M059J (cell line): ENCODE measurements at places on chromosomes 4 and X. TPM values are rescaled to one million over a fixed set of nuclear protein-coding genes. Genes with fewer than 3 reads are reported as not detected.
A peak's percentile ranks its signal among the peaks of the same experiment; 100 is the strongest.

DCLK2 gene
- 14.8 and 18.2 TPM in 2 replicates for total RNA-seq

GRCh38 chr4:54004463-54004862 lies 59.9 kb downstream of the CHIC2 start:
- no peak for DNase-seq

ADH1A gene
- not detected in 2 replicates for total RNA-seq

DNA sequence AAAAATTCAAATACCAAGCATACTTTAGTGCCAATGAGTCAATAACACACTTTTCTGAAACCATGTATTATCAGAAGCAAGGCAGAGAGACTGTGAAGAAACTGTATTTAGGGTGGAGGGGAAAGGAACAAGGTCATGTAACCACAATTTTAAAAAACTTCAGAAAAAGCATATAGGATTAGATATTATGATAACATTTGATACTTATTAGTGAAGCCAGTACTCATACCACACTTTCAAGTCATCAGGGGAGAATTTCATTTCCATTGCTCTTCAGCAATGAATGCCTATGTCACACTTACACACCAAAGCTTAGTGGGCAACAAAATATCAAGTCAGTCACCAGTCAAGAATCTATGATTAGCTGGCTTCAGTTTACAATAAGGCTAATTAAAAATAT lies 602.2 kb downstream of the IL15 start:
- peak; percentile 7 for DNase-seq

- no peak for DNase-seq
Measured at GRCh38 chr4:80967346-80967745, 63.2 kb upstream of the BMP3 start.

DNA sequence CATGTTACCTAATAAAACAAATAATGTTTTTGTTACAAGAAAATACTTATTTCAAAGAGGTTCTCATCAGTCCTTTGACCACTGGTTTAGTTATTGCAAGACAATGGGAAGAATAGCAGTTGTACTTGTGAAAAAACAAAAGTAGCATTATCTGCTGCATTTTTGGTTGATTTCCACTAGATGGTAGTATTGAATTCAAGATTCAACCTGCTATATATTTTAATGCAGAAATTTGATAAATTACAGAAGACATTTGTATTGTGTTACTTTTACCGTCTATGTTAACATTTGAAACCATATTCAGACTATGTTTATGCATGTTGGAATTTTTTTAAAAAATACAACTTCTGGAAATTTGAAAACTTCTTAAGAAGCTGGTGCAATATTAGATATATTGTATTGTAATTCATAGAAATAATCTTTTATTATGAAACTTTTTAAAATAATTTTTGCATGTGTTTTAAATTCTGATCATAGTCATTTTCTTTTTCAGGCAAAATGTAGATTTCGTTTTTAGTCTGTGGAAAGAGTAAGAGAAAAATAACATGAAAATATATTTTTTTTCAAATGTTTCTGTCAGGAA lies 56.4 kb downstream of the SPCS3 start:
- peak; percentile 15 for DNase-seq

- no peak for DNase-seq
Measured at GRCh38 chr4:123747016-123747415, 350.4 kb downstream of the SPRY1 start.

- no peak for DNase-seq
Measured at GRCh38 chr4:1291091-1291490, 1.4 kb downstream of the MAEA start.

DNA sequence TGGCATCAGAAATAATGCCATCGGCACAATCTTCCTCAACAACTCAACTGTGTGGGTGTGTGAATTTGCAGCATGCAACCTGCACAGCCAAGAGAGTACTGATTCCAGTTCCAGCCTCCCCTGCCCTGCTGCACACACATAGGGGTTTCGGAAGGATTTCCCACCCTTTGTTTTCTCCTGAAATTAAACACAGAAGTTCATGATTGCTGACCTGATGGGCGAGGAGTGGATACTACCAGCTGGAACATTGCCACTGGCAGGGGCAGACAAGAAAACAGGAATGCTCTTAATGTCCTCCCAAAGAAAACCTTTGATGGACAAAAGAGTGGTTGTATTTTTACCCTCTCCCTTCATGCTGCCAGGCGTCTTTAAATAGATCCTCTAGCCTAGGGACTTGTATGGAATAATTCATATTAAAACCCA lies 4.8 kb downstream of the NDP start:
- no peak for DNase-seq

GRCh38 chrX:36868592-36868991 lies 139.6 kb upstream of the FAM47C start:
- no peak for DNase-seq

TEX13D gene
- total RNA-seq, result not detected in 2 replicates

DNA sequence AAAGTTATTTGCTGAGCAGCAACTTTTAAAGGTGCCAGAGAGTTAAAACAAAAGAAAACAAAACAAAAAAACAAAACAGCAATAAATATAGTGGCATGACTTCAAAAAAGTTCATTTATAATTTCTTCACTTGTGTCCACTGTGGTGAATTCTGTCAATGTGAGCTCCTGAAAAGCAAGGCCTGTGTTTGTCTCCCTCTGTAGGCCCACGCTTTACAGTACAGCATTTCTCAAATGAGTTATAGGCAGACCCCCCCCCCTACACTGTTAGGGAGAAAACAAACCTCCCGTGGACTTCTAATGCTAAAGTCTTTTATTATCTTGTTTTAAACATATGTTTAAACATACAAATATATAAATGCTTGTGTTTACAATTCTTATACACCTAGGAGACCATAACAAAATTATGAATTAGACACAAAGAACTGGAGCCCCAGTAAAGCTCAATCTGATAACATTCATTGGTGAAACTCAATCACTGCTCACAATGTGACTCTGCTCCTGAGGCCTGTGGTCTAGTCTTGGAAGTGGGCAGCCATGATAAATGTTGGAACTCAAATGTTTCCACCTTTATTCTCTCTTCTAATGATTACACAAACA lies 47.0 kb upstream of the SCOC start:
- DNase-seq, result peak; percentile 53

DNA sequence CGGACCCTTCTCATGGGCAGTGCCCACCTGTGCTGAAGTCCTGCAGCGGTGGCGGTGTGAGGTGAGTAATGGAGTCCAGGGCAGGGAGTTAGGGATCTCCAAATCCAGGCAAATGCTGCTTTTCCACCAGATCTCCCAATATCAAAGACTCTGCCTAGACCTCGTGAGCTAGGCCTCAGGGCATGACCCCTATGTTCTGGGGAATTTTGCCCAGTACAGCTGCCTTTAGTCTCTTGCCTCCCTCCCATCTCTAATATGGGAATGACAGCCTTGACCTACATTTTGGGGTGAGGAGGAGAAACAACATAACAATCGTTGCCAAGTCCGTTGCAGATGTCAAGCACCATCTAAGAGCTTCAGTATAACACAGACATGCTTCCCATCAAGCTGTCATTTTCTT lies 7.3 kb downstream of the PAK3 start:
- DNase-seq, result no peak

DNA sequence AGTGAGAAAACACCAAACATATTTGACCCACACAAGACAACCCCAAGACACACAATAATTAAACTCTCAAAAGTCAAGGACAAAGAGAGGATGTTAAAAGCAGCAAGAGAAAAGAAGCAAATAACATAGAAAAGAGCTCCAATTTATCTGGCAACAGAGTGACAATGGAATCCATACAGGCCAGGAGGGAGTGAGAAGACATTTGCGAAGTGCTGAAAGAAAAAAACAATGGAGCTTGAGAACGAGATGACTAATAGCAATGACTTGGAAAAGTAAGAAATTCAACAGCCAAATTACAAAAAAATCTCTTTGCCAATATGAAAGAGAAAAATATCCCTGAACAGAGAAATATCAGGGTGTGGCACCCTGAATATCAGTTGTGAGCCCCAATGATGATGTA lies 61.6 kb downstream of the MAD2L1 start:
- no peak for DNase-seq

CSAG1 gene
- total RNA-seq, result 6.5 and 6.6 TPM in 2 replicates

HSD17B11 gene
- 19.1 and 26.1 TPM in 2 replicates for total RNA-seq

DNA sequence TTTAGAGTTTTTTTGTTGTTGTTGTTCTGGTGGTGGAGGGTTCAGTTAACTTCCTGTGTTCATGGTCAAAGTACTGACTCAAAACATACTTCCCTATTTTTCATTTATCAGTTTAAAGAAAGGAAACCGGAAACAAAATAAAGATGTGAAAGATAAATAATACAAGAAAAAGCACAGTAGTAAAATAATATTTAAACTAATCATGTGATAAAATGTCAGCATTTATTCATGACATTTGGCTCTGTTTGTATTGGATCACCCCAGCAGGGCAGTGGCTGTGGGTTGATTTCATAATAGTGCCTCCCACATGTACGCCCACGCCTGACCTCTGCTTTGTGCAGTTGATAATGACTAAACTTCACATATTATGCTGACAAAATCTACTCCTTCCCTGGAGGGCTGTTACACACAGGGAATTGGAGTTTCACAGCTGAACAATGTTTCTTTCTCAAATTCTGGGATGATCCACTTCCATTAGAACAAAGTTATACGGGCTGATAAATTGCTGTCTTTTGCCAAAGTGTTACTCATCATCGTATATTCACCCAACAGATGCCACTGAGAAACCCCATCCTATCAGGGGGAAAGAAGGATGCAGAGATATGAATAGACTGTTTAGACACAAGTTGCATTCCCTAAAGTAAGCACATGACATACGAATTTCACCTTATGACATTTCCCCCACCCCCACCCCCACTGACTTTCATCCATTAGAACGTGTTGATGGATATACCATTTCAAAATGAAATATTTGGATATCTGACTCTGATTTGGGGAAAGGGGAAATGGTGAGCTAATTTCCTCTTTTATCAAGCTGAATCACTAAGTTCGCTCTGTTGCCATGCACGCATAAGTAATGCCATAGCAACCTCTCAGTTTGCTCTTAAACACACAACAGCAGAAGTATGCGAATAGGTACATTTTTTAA lies 48.3 kb downstream of the AMELX start:
- DNase-seq, result peak; percentile 89

EREG gene
- total RNA-seq, result 1.6 and 2.0 TPM in 2 replicates

GRCh38 chr4:5435823-5436222 lies 272.5 kb downstream of the EVC2 start:
- no peak for DNase-seq

ZFP92 gene
- not detected in 2 replicates for total RNA-seq

TMEM192 gene
- total RNA-seq, result 20.7 and 29.2 TPM in 2 replicates

GRCh38 chr4:184409911-184410692 lies 64.2 kb downstream of the IRF2 start:
- DNase-seq, result no peak

DNA sequence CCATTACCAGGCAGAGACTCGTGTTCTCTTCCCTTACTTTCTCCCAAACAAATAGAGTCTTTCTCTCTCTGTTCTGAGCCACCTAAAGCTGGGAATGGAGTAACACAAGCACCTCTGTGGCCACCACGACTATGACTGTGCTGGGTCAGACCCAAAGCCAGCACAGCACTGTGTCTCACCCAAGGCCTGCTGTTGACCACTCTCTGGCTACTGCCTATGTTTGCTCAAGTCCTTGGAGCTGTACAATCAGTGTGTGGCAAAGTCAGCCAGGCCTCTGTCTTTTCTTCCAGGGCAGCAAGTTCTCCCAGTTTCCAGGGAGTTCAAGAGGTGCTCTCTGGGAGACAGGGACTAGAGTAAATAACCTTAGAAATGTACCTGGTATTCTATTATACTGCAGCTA lies 239.4 kb downstream of the FAM47A start:
- DNase-seq, result no peak

- DNase-seq, result no peak
Measured at GRCh38 chrX:51158231-51158630, 174.4 kb upstream of the NUDT10 start.

GRCh38 chrX:106932960-106933537 lies 12.8 kb downstream of the CLDN2 start:
- no peak for DNase-seq

FRAS1 gene
- total RNA-seq, result 0.02 TPM in 1 of 2 replicates, not detected in the other

NUDT11 gene
- 3.6 and 4.1 TPM in 2 replicates for total RNA-seq

NAP1L3 gene
- total RNA-seq, result 0.69 and 0.86 TPM in 2 replicates

LNX1 gene
- total RNA-seq, result 0.39 and 1.7 TPM in 2 replicates

DNA sequence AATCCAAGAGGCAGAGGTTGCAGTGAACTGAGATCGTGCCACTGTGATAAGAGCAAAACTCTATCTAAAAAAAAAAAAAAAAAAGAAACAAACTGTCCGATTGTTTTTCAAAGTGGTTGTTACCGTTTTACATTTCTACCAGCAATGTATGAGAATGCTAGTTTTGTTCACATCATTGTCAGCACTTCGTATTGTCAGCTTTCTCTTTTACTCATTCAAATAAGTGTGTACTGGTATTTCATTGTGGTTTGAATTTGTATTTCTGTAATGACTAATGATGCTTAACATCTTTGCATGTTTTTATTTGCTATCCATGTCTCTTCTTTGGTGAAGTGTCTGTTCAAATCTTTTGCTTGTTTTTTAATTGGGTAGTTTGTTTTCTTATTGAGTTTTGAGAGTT lies 65.8 kb downstream of the GPR101 start:
- no peak for DNase-seq

COX18 gene
- 8.4 and 13.0 TPM in 2 replicates for total RNA-seq

FRG2 gene
- total RNA-seq, result 0.17 and 0.27 TPM in 2 replicates

GRCh38 chrX:13692771-13693231 lies 3.9 kb downstream of the RAB9A start:
- no peak for DNase-seq

- no peak for DNase-seq
Measured at GRCh38 chrX:40329616-40330015, 231.9 kb upstream of the BCOR start.

PHF8 gene
- 8.4 and 17.4 TPM in 2 replicates for total RNA-seq

IL2RG gene
- total RNA-seq, result 2.8 and 5.3 TPM in 2 replicates

DNA sequence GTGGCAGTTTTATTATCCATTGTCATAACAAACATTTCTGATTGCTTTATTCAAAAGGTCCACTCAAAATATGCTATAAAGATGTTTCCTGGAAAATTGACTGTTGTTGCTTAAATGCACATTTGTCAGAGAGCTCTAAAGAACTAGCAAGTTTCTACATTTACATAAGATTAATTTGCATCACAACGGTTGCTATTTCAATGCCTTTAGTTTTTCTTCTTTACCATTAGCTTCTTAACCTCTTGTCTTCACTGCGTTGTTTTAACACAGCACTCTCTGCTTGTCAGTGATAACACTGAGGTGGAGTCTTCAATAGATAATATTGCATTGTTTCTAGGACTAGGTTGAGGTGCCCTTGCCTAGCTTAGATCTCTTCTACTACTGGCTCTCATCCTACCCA lies 76.7 kb upstream of the GALNT7 start:
- no peak for DNase-seq

CACNA1F gene
- not detected in 2 replicates for total RNA-seq
